ENCODE measurements at places on chromosomes 1 and 21.

GRCh38 chr1:160124705-160125478 is 9.3 kb downstream of the ATP1A2 start:
- DNase-seq: peak; percentile 95

DNA sequence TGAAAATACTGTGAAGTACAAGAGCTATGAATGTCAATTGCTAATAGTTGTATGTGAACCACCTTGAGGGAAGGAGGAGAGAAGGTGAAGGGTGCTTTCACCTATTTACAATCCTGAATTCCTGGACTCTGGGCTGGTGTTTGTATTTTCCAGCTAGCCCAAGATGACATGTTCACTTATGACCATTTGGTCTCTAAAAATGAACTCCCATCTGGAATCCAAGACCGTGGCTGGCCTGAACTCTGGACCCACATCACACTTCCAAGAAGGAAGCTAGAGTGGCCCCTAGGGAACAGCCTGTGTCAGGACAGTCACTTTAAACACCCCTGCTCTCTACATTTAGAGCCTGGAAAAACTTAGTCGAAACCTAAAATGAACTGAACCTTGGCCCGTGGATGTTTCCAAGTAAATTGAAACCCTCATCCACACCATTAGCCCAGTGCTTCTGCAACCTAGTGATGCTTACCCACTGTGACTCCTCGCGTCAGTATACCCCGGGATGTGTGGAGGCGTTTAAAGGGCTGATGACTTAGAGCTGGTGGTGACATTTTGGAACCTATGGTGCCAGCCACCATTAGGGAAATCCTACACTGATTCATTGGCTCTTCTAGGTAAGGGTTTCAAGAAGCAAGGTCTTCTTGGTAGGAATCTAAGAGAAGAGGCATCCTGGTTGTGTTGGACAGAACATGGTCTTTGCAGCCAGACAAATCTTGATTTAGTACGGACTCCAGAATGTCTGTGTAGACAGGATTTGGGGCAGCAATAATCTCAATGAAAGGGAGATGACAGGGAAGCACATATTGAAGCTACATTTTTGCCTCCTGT is 171.5 kb upstream of the IRF2BP2 start:
- no peak for DNase-seq

DNA sequence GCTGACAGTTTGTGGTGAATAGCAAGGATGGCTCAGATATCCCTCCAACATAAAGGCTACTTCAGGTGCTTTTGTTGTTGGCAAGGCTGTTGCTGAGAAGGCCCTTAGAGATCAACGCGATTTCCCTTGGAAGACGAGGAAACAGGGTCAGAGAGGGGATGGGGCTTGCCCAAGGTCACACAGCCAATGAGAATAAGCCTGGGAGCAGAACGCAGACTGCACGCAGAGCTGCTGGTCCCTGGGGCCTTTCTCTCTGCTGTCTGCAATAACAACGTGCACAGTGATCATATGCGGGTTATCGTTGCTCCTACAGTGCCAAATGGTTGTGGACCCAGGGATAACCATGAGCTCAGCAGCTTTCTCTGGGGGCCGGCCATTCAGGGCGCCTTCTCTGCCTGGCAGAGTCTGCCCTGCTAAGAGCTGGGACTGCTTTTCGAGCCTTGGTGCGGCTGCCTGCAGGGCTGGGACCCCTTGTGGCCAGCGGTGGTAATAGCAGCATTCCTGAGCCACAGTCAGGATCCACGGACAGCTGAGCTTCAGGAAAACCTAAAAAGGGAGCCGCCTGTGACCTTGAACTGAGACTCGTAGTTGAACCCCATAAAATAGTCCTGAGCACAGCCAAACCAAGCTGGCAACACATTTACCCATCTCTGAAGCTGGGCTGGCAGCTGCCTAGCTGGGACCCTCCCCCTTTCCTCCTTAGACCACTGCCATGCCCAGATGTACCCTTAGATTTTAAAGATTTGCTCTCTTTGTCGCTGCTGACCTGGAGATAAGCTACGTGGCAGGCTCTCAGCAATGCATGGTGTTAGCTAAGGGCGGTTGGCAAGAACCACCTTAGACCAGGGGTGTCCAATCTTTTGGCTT is 39.8 kb downstream of the HTR6 start:
- DNase-seq: peak; percentile 53

DNA sequence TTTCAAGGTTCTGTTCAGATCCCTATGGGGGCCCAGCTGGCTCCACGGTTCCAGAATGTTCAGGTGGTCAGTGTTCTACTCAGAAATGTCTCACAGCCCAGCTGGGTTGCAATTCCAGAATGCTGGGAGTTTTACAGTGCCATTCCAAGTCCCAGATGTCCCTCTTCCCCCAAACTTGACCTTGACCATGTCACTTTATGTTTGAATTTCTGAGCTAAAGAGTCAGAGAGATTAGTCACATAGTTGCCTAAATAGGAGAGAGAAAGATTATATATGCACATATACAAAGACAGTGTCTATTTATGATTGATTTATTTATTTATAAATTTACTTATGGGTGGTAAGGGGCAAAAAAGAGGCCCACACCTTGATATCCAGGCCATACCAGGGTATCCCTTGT is 2.5 kb downstream of the GPR3 start:
- DNase-seq: no peak

DNA sequence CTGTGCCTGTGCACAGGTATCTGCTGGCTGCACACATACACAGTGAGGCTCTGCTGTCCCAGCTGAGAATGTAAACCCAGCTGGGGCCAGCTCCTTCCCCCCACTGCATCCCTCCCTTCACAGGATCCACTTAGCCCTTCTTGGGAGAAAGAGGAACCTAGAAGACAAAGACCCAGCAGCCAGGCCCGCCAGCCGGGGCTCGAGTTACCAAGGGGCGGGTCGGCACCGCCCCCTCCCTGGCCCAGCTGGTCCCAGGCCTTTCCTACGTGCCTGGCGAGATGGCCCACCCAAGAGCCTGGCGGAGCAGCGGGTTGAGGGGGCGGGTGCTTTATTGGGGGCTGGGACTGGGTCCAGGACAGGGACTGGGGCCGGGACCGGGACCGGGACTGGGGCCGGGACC is 2.1 kb downstream of the SH3BGRL3 start:
- no peak for DNase-seq

DNA sequence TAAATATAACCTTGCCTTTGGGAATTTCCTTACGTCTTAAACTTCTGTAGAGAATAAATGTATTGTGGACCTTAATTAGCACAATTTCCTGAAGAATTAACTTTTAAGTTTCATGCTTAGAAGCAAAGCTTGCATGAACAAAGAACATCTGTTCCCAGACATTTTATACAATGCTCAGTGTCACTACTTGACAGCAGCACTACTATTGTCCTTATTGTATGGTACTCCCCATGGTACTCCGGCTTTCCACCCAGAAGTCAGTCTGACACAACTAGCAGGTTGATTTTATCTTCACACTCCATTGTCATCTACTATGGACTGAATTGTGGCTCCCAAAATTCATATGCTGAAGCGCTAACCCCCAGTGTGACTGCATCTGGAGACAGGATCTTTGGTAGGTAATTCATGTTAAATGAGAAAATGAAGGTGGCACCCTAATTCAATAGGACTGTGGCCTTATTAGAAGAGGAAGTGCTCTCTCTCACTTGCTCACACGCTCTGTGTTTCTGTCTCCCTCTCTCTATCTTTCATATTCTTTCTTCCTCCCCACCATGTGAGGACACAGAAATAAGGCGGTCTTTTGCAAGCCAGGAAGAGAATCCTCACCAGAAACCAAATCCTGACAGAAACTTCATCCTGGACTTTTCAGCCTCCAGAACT is 10.7 kb upstream of the OR2B11 start:
- no peak for DNase-seq

GRCh38 chr1:208054911-208055379 is 144.0 kb upstream of the CD34 start:
- no peak for DNase-seq

DNA sequence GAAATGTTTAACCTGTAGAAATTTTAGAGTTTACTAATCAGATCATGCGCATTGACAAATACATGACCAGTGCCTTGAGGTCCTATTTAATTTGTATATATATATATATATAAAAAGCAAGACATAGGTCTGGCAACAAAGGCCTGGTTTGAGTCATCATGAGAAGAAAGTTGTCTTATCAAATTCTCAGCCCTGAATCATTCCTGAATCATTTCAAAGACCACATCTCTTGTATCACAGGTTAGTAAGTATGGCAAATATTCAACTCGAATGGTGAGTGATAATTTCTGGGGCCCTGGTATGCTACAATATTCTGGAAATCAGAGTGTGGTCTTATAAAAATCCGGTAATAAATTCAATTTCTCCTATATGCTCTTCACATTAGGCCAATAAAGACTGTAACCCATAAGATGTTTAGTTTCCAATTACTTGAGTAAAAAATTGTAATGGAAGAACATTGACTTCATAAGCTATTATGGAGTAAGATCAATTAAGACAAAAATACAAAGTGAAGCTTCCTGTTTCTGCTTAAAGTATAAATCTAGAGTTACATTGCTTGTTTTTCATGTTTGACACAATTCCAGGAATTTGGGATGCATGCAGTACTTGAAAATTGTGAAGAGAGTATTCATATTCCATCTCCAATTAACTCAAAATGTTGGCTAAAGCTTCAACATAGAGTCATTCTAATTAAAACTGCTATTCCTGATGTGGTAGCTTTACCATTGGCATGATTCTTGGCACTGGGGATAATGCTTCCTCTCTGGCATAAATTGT is 309.4 kb downstream of the BRINP3 start:
- no peak for DNase-seq

DNA sequence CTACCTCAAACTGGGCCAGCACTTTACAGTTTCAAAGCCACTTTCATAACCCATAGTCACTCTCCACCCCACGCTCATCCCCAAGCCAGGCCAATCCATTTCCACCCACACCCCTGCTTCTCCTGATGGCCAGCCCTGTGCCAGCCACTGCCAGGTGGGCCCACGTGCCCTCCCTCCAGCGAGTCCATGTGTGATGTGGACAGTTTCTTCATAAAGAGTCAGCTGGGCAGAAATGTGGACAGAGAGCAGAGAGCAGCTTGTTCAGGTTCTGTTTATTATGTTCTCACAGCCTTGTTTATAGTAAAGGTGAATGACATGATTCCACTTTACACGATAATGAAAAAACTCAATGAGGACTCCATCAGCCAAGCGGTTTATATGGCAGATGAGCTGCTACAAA is 37.4 kb upstream of the RGS16 start:
- DNase-seq: no peak

DNA sequence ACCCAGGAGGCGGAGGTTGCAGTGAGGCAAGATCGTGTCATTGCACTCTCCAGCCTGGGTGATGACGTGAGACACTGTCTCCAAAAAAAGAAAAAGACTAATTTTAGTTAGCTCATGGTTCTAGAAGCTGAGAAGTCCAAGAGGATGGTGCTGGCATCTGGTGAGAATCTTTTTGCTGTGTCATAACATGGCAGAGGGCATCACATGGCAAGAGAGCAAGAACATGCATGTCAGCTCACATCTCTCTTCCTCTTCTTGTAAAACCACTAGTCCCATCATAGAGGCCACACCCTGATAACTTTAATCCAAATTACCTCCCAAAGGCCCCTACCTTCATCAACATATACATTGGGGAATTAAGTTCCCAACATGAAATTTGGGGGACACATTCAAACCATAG is 13.8 kb upstream of the CNN3 start:
- DNase-seq: no peak

GRCh38 chr1:231553320-231553719 is 24.9 kb downstream of the TSNAX start:
- no peak for DNase-seq

Measured in SW480 (cell line).